Upper lobe of right lung (tissue), 1 donor: ENCODE measurements at places on chromosomes 1 and 21. TPM values are rescaled to one million over a fixed set of nuclear protein-coding genes. Genes with fewer than 3 reads are reported as not detected.

DNA sequence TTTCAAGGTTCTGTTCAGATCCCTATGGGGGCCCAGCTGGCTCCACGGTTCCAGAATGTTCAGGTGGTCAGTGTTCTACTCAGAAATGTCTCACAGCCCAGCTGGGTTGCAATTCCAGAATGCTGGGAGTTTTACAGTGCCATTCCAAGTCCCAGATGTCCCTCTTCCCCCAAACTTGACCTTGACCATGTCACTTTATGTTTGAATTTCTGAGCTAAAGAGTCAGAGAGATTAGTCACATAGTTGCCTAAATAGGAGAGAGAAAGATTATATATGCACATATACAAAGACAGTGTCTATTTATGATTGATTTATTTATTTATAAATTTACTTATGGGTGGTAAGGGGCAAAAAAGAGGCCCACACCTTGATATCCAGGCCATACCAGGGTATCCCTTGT, 2.5 kb downstream of the GPR3 start:
- no peak for DNase-seq
- no peak overlapping the region for H3K4me3 ChIP-seq
- no peaks in the 10 kb centered on the region for H3K36me3 ChIP-seq
- no peak overlapping the region for H3K27ac ChIP-seq
- no peaks in the 10 kb centered on the region for H3K27me3 ChIP-seq

- no peaks in the 10 kb centered on the region for H3K4me1 ChIP-seq
- H3K4me3 ChIP-seq, result no peak overlapping the region
- no peaks in the 10 kb centered on the region for H3K27me3 ChIP-seq
- no peak for DNase-seq
Measured at GRCh38 chr1:193402977-193403376, 216.6 kb upstream of the B3GALT2 start.

DNA sequence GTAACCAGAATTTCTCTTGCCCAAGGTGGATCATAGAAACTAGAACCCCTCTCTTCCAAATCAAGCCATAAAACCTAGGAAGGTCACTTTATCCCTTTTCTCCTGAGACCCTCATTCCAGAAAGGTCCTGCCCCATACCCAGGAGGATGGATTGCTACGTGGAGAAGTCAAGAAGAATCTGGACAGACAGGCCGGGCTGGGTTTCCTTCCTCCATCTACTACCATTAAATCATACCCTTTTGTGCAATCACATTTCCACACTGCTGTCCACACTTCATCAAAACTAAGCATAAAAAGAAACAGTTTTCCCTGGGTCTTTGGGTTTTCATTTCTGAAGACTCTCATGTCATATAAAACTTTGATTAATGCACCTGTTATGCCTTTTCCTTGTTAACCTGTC, 65.4 kb downstream of the C21orf91 start:
- no peak overlapping the region for H3K27ac ChIP-seq
- H3K36me3 ChIP-seq, result no peaks in the 10 kb centered on the region
- no peak overlapping the region for H3K4me3 ChIP-seq
- H3K27me3 ChIP-seq, result no peaks in the 10 kb centered on the region
- DNase-seq, result no peak

- H3K4me3 ChIP-seq, result no peak overlapping the region
- H3K4me1 ChIP-seq, result no peaks in the 10 kb centered on the region
- no peak for DNase-seq
- H3K27ac ChIP-seq, result no peak overlapping the region
- no peaks in the 10 kb centered on the region for H3K36me3 ChIP-seq
Measured at GRCh38 chr1:224052772-224053171, 61.1 kb upstream of the FBXO28 start.

- no peaks in the 10 kb centered on the region for H3K36me3 ChIP-seq
- no peak for DNase-seq
- H3K27me3 ChIP-seq, result no peaks in the 10 kb centered on the region
- H3K27ac ChIP-seq, result no peak overlapping the region
- no peaks in the 10 kb centered on the region for H3K4me1 ChIP-seq
- H3K4me3 ChIP-seq, result no peak overlapping the region
Measured at GRCh38 chr1:179205284-179205683, 24.2 kb downstream of the ABL2 start.

Gene ADORA3
- 9.3 TPM for total RNA-seq

Gene GPR25
- 0.32 TPM for total RNA-seq

Gene BTG2
- 95.3 TPM for total RNA-seq

DNA sequence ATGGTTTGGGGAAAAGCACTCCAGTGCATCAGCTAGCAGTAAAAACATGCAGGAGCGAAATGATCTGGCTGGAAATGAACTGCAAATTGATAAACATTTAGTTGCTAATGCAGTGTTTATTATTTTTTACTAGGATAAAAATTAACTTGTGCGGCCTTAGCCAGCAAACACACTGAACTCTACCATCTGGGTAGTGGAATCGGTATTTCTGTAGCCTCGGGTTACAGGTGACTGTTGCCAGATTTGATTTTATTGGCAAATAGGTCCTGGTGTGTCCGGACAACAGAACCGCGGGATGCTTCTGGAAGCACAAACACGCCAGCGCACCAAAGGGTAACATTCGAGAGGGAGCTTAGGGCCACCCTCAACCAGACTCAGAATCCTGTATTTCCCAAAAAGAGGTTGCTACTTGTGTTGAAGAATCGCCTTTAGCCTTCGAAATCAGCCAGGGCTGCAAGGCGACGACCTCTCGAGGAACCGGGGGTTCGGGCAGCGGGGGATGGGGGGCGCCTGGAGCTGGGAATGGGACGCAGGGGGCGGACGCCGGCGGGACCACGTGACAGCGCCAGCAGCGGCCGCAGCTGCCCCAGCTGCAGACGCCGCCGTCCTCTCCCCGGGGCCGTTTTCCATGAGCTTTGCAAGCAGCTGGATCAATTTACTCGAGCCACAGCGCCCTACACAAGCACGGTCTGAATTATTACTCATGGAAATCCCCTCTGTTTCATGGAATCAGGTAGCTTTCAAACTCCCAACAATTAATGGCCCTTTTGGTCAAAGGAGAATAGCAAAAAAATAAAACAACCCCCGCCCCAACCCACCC, 158.8 kb downstream of the TOMM20 start:
- H3K4me1 ChIP-seq, result peaks cover 42% of the 10 kb centered on the region
- H3K27ac ChIP-seq, result peak overlapping the region; percentile 87
- H3K36me3 ChIP-seq, result no peaks in the 10 kb centered on the region
- DNase-seq, result peak; percentile 79

DNA sequence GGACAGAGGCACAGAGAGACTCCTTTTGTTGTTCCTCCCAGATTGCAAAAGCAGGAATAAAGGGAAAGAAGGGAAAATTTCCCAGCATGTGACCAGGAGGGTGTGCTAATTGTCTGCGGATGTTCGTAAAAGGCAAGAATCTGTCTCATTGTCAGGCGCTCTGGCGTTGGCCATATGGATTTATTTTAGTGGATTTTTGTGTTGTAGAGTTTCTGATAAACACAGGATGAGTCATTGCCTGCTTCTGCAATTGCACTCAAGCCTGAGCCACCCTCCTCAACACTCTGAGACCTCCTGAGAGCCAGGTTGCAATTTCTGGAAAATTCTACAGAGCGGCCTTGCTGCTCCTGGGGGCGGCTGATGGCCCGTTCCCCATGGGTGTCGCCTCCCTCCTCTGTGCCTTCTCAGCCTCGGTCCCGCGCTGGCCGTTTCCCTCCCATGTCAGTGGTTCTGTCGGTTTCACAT, 227.7 kb downstream of the KAZN start:
- no peaks in the 10 kb centered on the region for H3K4me1 ChIP-seq
- no peaks in the 10 kb centered on the region for H3K27me3 ChIP-seq
- H3K4me3 ChIP-seq, result no peak overlapping the region
- no peak overlapping the region for H3K27ac ChIP-seq
- no peaks in the 10 kb centered on the region for H3K36me3 ChIP-seq

- H3K4me1 ChIP-seq, result no peaks in the 10 kb centered on the region
- H3K27me3 ChIP-seq, result no peaks in the 10 kb centered on the region
- H3K36me3 ChIP-seq, result no peaks in the 10 kb centered on the region
- no peak for DNase-seq
Measured at GRCh38 chr1:111369645-111370044, 57.9 kb downstream of the OVGP1 start.

DNA sequence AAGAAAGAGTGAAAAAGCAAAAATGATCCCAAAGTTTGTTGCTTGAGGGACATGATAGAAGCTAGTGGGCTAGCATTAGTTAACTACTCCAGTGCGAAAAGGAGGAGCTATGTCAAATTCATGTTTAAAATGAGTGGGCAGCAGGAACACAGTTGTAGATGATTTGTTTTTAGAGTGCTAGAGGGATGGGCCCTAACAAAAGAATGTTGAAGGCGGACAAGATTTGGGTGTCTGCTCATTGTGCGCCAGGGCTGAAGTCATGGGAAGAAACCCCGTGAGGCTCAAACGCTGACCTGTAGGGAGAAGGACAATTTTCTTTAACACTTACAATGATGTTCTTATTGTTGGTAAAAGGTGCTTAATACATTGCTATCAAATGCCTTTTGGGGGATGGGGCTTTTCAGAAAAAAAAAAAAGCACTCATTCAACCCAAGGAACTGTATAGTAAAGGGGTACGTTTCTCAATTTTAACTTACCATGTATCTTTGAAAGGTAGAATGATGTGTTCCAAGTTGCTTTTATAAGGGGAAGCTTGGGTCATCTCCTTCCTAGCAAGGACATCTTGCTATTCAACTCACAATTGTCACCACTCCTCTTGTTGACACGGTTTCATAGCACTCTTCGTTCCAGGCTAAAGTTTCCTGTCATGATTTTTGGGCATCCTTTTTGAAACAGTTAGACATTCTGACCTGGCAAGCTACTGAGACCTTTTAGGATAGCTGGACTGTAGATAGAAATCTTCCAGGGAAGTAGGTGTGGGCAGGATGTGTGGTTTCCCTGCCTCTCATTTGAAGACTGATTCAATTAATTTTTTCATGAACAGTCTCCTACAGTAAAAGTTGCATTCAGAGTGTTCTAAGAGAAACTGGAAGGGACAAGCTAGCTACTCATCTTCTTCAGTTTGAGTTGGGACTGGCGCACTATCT, 53.0 kb upstream of the CNN3 start:
- no peaks in the 10 kb centered on the region for H3K27me3 ChIP-seq
- no peaks in the 10 kb centered on the region for H3K36me3 ChIP-seq
- no peak for DNase-seq
- no peak overlapping the region for H3K4me3 ChIP-seq
- H3K4me1 ChIP-seq, result no peaks in the 10 kb centered on the region

Gene AK5
- not detected for total RNA-seq

DNA sequence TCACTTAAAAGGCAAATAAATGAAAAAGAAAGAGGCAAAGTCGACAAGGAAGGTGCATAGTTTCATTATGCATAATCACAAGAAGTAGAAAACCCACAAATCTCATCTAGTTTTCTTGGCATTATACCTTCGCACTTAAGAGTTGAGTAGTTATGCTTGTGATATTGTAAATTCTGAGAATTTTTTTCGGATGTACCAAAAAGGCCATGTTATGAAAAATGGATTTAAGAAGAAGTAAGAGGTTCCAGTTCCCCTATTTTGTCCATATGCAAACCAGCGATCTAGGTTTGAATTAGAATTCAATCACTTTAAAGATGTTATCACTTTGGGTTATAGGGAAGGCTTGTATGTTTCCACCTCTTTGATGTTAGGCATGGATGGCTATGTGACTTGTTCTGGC, 7.9 kb upstream of the ERICH3 start:
- H3K27ac ChIP-seq, result no peak overlapping the region
- no peak for DNase-seq
- no peaks in the 10 kb centered on the region for H3K36me3 ChIP-seq
- no peaks in the 10 kb centered on the region for H3K27me3 ChIP-seq

Gene TCHHL1
- not detected for total RNA-seq

- no peak for DNase-seq
- no peak overlapping the region for H3K27ac ChIP-seq
- H3K36me3 ChIP-seq, result peaks cover 6% of the 10 kb centered on the region
- no peaks in the 10 kb centered on the region for H3K27me3 ChIP-seq
- no peak overlapping the region for H3K4me3 ChIP-seq
- H3K4me1 ChIP-seq, result no peaks in the 10 kb centered on the region
Measured at GRCh38 chr1:198756470-198756869, 117.6 kb downstream of the PTPRC start.

- no peaks in the 10 kb centered on the region for H3K36me3 ChIP-seq
- no peak overlapping the region for H3K27ac ChIP-seq
- DNase-seq, result no peak
- H3K4me3 ChIP-seq, result no peak overlapping the region
Measured at GRCh38 chr1:192476802-192477298, 98.7 kb upstream of the RGS1 start.

GRCh38 chr1:109020693-109021257, 21.1 kb downstream of the WDR47 start:
- no peak overlapping the region for H3K27ac ChIP-seq
- H3K4me3 ChIP-seq, result no peak overlapping the region
- DNase-seq, result no peak
- H3K36me3 ChIP-seq, result peaks cover 12% of the 10 kb centered on the region
- H3K4me1 ChIP-seq, result no peaks in the 10 kb centered on the region

DNA sequence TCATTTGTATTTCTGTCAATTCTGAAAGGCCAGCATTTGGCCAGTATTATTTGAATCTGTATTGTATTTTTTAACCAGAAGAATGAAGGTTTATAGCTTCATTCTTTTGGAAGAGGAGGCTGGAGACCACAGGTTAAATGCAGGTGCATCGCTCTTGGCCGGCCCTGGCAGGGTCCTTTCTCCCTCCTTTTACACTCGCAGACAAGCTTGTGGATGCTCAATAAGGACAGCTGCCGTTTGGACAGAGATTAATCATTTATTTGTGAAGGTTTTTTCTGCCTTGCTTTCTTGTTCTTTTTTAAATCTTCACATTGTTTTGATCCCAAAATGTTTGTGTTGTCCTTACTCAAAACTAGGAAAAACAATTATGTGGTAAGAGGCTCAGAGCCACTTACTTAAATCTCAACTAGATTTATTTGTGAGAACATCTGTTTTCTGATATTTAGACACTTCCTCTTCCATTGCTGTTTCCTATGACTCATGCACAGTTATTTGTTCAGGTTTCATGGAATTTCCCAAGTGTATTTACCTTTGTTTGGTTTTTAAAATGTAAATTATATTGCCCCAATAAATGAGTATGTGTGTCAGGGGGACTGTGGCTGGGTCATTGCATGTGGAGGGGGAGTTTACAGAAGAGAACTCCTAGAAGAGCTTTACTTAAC, 46.7 kb upstream of the LAMC2 start:
- no peak for DNase-seq
- H3K4me1 ChIP-seq, result peaks cover 9% of the 10 kb centered on the region
- H3K4me3 ChIP-seq, result no peak overlapping the region
- peaks cover 68% of the 10 kb centered on the region for H3K36me3 ChIP-seq
- H3K27me3 ChIP-seq, result no peaks in the 10 kb centered on the region

Gene MCOLN3
- total RNA-seq, result 14.0 TPM

Gene CELA2A
- total RNA-seq, result not detected

- H3K27me3 ChIP-seq, result no peaks in the 10 kb centered on the region
- no peak for DNase-seq
- no peaks in the 10 kb centered on the region for H3K4me1 ChIP-seq
- H3K4me3 ChIP-seq, result no peak overlapping the region
- H3K36me3 ChIP-seq, result peaks cover 94% of the 10 kb centered on the region
Measured at GRCh38 chr21:32321480-32321879, 22.8 kb downstream of the MRAP start.

DNA sequence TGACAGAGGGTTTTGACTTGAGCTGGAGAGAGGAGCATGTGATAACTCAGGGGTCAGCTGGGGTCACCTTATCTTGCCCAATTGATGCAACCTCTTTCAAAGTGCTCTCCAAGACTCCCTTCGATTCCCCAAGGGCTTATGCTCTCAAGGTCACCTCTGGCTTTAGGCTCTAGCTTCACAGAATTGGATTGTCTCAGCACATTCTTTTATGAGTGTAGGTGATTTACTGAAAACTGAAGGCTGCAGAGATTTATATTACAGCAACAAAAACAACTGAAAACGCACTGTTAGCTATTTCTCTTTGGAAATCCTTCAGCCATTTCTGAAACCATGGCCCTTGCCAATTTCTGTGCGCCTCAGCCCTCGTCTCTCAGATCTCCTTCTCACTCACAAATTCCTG, 34.5 kb upstream of the MAP1LC3C start:
- no peak overlapping the region for H3K4me3 ChIP-seq
- H3K27ac ChIP-seq, result no peak overlapping the region
- H3K4me1 ChIP-seq, result no peaks in the 10 kb centered on the region
- DNase-seq, result no peak

Gene S100A9
- total RNA-seq, result 418 TPM

Gene TINAGL1
- 154 TPM for total RNA-seq
